Activated T-cell treated with anti-CD3 and anti-CD28 coated beads, Interleukin-2, amount 50 U/mL, for 72 hours (primary cell): ENCODE measurements at places on chromosomes 1 and 21. TPM values are rescaled to one million over a fixed set of nuclear protein-coding genes. Genes with fewer than 3 reads are reported as not detected.

NME7 gene
- 6.2 TPM for total RNA-seq

SIM2 gene
- total RNA-seq, result 4.1 TPM

SPATA45 gene
- not detected for total RNA-seq

GBP3 gene
- 9.0 TPM for total RNA-seq

PCSK9 gene
- total RNA-seq, result not detected

HES2 gene
- 1.2 TPM for total RNA-seq

OR2T35 gene
- total RNA-seq, result not detected

HP1BP3 gene
- total RNA-seq, result 333 TPM

PLA2G4A gene
- total RNA-seq, result 4.9 TPM

- no peak for DNase-seq
Measured at GRCh38 chr21:42570841-42571387, 57.3 kb downstream of the SLC37A1 start.

DNA sequence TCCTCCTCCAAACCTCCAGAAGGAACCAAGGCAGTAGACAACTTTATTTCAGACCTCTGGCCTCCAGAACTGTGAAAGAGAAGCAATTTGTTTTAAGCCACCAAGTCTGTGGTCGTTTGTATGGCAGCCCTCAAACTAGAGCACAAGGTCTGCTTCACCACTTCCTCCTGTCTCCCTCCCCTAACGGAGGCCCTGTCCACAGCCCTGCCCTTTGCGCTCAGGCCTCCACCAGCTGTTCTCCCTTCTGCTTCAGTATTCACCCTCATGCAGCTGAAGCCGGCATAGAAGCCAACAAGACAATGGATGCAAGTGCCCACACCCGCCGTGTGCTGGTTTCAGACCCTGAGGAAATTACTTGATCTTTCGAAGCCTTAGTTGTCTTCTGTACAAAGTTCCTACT, 364.1 kb downstream of the HHAT start:
- DNase-seq, result no peak

DNA sequence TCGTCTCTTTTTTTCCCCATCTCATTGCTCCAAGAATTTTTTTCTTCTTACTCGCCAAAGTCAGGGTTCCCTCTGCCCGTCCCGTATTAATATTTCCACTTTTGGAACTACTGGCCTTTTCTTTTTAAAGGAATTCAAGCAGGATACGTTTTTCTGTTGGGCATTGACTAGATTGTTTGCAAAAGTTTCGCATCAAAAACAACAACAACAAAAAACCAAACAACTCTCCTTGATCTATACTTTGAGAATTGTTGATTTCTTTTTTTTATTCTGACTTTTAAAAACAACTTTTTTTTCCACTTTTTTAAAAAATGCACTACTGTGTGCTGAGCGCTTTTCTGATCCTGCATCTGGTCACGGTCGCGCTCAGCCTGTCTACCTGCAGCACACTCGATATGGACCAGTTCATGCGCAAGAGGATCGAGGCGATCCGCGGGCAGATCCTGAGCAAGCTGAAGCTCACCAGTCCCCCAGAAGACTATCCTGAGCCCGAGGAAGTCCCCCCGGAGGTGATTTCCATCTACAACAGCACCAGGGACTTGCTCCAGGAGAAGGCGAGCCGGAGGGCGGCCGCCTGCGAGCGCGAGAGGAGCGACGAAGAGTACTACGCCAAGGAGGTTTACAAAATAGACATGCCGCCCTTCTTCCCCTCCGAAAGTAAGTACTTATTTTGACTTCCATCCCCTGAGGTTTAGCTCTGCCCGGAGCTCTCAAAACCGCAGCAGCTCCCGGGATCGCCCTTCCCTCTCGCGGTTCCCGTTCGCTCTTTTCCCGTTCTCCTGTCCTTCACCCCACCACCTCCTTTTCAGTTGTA, 1.5 kb downstream of the TGFB2 start:
- peak; percentile 4 for DNase-seq

DNA sequence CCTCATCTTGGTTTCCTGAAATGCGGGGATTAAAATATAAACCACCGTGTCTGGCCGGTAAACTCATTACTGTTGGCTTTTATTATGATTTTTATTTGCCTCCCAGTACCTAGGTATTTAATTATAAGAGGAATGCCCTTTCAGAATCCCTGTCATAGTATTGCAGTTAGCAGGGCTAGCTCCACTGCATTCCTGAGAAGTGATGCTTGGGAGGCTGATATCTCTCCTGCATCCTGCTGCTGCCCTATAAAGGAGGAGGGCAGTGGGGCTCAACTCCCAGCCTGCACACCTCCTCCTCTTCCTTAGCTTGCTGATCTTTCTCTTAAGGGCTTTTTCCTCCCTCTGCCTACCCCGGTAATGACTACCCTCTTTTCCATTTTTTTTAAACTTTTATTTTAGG, 19.9 kb upstream of the DISC1 start:
- DNase-seq, result no peak

DNA sequence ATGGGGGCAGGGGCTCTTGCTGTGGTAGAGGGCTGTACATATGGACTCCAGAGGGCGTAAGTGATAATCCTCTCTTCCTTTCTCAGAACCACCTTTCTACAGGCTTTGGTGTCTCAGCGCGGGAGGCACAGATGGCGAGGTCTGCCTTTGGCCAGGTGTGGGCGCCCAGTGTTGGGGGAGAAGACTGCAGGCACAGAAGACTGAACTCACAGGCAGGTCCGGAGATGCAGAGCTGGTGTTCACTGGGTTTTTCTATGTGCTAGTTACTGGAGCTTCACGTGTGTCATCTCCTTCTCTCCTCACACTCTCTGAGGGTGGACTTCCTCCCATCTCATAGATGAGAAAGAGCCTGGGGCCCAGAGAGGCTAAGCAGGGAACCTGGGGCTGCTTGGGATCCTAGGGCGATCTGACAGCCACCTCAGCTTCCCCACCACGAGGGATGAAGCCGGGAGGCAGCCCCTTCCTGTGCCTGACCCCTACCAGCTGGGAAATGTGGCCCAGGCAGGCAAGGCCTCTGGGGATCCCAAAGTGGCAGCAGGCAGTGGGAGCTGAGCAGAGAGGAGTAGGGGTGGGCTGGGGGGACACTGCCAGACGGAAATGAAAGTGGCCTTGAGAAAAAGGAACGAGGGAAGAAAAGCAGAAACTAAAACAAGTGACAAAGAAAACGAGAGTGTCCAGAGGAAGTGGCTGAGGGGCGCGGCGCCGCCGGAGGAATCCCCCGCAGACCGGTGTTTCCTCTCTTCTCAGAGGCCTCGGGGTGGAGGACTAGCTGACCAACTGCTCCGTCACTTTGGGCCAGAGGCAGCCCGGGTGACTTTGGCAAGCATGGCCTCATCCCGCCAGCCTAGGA, 191.6 kb downstream of the HIVEP3 start:
- DNase-seq, result peak; percentile 53

- DNase-seq, result no peak
Measured at GRCh38 chr1:192559115-192560006, 16.2 kb upstream of the RGS1 start.

GRCh38 chr1:12451560-12451900, 166.5 kb downstream of the DHRS3 start:
- no peak for DNase-seq

DNA sequence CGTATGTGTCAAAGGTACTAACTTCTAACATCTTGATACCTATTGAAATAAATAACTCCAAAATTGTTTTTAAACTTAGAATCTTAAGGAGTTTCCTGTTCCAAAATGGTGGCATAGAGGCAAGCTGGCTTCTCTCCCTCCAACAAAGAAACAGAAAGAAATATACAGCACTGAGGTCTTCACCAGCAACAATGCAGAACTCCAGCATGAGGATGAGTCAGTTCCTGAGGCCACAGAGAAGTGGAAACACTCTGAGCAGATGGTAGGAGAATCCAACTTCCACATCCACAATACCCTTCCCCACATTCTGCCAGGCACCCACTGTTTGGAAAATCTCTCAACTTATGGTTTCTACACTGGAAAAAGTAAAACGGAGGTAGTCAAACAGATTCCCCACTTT, 12.2 kb upstream of the PPIH start:
- DNase-seq, result no peak

- DNase-seq, result no peak
Measured at GRCh38 chr1:198878566-198878965, 239.7 kb downstream of the PTPRC start.

DNA sequence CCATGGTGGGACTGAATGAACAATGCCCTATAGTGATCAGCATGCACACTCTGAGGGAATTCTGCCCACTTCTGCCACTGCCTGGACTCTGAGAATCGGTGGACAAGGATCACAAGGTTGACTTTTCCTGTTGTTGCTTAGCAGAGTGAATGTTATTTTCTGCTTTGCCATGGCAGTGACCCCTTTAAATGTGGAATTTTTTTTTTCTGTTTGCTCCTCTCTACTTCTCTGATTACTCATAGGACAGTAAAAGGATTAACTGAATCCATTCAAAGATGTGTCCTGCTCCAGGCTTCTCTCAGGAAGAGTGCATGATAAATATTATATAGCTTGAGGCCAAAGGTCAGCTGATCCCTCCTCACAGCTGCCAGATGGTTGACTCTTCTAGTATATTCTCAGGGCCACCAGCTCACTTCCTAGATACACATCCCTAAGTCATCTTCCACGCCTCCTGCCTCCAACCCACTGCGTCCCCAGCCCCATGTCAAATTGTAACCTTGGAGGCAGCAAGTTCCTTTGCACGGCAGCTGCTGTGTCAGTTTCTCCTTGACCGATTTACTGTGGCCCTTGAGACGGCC, 74.0 kb upstream of the RALGPS2 start:
- DNase-seq, result no peak

GRCh38 chr1:85603086-85603880, 22.7 kb downstream of the CCN1 start:
- no peak for DNase-seq

GRCh38 chr1:32716312-32717148, 14.0 kb upstream of the SYNC start:
- peak; percentile 83 for DNase-seq

DNA sequence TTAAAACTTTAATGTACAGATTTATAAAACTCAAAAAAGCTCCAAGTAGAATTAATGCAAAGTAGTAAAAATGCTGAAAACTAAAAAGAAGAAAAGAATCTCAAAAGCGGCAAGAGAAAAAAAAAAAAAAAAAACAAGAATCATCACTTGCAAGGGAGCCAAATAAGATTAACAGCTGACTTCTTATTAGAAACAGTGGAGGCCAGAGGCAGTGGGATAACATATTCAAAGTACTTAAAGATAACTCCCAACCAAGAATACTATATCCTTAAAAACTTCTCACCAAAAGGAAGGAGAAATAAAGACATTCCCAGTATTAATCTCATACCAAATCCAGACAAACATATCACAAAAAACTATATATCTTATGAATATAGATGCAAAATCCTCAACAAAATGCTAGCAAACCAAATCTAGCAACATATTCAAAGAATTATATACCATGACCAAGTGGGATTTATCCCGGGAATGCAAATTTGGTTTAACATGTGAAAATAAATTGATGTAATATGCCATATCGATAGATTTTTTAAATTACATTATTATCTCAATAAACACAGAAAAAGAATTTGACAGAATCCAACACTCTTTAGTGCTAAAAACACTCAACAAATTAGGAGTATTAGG, 62.7 kb downstream of the CAMK2N1 start:
- DNase-seq, result no peak

- no peak for DNase-seq
Measured at GRCh38 chr1:44717653-44718052, 13.3 kb downstream of the RNU5D-1 start.

DNA sequence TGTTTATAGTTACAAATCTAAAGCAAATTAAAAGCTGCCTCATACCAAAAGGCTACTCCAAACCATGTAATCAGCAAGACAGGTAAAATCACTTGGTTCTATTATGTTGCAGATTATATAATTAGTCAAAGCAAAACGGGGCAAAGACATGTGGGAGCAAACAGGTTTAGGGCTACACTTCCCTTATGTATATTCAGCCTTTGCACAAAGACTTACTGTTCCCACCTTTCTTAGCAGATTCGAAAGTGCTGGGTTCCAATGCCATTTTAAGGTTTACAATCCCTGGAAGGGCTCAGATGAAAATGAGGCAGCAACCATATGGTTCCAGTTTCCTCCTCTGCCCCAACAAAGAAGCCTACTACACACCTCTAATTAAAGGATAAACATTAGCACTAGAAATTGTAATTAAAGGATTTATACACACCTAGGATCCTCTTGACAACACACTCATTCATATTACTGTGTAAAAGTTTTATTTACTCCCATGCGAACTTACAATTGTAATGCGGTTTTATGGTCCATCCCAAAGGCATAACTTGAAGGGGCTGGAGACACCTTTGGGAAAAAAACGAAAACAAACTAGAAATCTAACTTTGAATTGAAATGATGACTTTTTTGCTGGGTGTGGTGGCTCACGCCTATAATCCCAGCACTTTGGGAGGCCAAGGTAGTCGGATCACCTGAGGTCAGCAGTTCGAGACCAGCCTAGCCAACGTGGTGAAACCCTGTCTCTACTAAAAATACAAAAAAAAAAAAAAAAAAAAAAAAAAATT, 117.3 kb upstream of the PKN2 start:
- DNase-seq, result no peak
